Effector CD4-positive, alpha-beta T cell (primary cell): ENCODE measurements at places on chromosomes 5 and 9.

GRCh38 chr5:98065261-98065909 is 708.1 kb upstream of the RGMB start:
- DNase-seq: no peak

DNA sequence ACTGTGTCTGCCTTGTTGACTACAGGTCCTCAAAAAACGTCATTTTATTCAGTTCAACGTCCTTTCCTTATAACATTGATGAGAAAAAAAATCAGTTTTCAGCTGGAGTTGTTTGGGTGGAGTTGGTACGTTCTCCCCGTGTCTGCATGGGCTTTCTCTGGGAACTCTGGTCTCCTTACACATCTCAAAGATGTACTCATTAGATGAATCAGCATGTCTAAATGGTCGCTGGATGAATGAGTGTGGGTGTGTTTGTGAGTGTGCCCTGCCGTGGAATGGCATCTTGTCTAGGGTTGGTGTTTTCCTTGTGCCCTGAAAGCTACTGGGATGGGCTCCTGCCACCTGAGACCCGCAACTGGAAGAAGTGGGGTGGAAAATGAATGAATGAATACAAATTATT is 30.1 kb downstream of the EGR1 start:
- no peak for DNase-seq

- no peak for DNase-seq
Observed at GRCh38 chr5:180296771-180297170, 4.9 kb upstream of the MAPK9 start.

DNA sequence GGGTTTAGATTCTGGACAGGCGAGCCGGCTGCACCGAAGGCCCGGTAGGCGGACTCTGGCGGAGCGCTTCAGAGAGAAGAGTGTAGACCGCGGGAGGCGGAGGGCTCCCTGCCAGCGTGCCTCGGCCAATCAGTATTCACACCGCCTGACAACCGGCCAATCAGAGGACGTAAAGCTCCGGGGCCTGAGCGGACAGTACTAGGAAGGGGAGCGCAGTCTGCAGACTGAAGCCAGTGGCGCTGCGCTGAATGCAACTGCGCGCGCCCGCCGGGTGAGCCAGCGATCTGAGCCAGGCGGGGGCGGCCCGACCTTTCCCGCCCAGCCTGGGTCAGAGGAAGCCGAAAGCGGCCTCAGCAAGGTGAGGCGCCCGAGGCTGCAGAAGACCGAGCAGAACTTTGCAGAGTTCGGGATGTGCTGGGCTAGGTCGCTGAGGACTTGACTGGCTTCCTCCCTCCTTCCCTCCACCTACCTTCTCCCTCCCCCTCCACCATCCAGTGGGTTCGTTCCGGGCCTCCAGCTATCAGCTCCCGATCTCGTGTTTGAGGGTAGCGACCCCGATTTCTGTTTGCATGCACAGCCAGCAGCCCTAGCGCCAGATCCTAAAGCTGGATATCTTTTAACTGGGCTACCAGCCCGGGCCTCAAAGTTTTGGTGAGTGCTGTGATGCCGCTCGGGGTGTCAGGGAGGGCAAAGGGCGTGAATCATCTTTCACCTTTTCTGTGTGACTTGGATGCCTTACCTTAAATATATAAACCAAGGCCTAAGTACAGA is at the start of gene DMRT2:
DMRT2 (plus strand) TSS at position 233 of the 771 bp plus-strand sequence. CDS start 1,257 bp downstream, outside the sequence.
- DNase-seq: no peak

DNA sequence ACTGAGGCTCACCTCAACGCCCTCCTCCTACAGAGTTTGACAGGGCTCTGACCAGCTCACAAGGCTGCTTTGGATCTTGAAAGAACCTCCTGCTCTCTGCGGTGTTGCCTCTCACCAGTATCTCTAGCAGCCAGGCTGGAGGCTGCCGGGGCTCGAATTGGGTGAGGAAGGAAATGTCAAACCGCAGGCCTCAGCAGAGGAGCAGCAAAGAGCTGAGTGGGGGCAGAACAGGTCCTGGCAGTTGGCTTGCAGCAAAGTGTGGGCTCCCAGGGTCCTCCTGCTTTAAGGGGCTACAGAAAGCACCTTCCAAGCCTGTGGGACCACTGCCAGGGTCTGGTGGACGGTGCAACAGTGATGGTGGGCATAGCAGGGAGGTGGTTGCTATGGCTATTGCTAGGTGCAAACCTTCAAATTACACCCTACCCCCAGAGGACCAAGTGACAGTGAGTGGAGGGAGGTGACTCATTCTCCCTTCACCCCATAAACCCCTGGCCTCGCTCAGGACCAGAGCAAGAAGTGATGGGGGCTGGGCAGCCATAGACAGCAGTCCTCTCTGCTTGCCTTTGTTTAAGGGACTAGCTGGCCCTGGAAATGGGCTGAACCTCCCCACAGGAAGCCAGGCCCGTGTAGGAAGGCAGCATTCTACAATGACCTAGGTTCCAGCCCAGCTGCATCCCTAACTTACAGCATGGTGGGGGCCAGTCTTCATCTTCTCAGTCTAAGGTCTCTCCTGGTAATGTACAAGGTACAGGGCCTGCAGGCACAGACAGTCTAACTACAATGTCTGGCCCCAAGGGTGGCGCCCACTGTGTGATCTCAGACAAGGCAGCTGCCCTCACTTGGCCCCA is 18.7 kb downstream of the LCP2 start:
- DNase-seq: peak; percentile 82

DNA sequence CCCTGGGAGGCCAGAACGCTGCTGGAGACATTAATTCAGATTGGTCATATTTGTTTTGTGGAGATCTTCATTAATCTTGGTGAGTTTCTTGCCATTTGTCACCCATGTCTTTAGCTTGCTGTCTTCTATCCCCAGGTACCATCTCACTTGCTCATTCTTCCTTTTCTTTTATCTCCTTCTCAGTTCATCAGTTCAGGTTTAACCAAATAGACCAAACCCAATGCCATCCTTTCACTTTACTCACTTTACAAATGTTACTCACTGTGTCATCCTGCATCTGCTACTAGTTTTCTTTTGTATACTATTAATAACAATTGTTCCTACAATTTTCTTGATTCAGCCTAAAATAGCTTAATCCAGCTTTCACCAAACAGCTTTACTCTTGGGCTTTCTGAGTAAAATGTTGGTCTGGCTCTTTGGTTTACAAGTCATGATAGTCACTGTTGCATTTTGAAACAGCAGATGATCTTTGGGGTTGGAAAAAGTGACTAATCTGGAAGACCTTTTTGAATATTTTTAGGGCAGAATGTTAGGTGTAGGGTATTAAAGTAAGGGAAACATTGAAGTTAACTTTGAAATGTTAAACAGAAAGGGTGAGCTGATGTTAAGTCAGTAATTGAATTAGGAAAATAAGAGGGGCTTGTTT is 246.9 kb downstream of the ZSWIM6 start:
- no peak for DNase-seq

DNA sequence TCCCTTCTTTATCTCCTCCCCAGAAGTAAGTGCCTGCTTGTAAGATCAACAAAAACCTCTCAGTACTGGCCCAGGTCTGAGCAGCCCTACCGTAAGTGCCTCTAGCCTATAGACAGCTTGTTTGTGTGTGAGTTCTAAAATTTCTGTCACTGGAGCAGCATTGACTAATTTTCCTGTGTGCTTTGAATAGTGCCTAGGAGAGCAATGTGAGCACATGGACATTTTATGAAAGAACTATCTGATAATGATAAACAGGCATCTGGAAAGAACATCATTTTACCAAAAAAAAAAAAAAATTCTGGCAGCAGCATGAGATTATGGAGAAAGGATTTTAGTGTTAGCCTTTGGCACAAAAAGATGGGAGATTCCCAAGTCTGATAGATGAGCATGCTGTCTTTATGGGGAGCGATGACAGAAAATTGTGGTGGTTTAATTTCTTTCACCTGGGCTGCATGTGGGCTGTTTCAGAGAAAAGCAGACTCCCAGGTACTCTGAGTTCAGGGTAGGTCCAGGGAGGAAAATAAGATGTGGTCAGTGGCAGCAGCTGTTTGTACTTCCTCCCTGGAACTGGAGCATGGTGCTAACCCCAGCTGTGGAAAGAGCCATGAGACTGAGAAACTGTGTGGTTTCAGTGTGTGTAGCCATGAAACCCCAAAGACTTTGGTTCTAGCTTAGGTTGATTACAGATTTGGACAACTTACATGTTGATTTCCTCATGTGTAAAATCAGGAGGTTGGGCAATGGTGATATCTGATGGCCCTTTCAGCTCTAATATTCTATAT is 419.9 kb downstream of the NTRK2 start:
- no peak for DNase-seq
